Adipose tissue (tissue), 3 donors: ENCODE measurements at places on chromosomes 4 and X. TPM values are rescaled to one million over a fixed set of nuclear protein-coding genes. Genes with fewer than 3 reads are reported as not detected.

Gene PNMA6A
- 1.0 TPM for polyA plus RNA-seq

Gene DDX53
- not detected for polyA plus RNA-seq

Gene SLBP
- 13.8 TPM for polyA plus RNA-seq

Gene GNRHR
- not detected for polyA plus RNA-seq

Gene PTCHD1
- under 0.01 TPM for polyA plus RNA-seq

Gene KIAA0232
- polyA plus RNA-seq: 3.8 TPM

Gene LNX1
- 11.2 TPM for polyA plus RNA-seq

Gene GASK1B
- polyA plus RNA-seq: 25.3 TPM

Gene SSX4
- not detected for polyA plus RNA-seq
